ENCODE measurements at places on chromosomes 11 and 22. TPM values are rescaled to one million over a fixed set of nuclear protein-coding genes. Genes with fewer than 3 reads are reported as not detected.

The TBC1D10A gene
- total RNA-seq, result 24.1 TPM

The PHLDA2 gene
- total RNA-seq, result 1.2 TPM

- no peak for DNase-seq
These were observed 53.2 kb upstream of the HEPHL1 start for GRCh38 chr11:93967944-93968343.

GRCh38 chr22:30994960-30995359, 25.9 kb downstream of the TUG1 start:
- DNase-seq, result no peak

The CUL5 gene
- 39.1 TPM for total RNA-seq

DNA sequence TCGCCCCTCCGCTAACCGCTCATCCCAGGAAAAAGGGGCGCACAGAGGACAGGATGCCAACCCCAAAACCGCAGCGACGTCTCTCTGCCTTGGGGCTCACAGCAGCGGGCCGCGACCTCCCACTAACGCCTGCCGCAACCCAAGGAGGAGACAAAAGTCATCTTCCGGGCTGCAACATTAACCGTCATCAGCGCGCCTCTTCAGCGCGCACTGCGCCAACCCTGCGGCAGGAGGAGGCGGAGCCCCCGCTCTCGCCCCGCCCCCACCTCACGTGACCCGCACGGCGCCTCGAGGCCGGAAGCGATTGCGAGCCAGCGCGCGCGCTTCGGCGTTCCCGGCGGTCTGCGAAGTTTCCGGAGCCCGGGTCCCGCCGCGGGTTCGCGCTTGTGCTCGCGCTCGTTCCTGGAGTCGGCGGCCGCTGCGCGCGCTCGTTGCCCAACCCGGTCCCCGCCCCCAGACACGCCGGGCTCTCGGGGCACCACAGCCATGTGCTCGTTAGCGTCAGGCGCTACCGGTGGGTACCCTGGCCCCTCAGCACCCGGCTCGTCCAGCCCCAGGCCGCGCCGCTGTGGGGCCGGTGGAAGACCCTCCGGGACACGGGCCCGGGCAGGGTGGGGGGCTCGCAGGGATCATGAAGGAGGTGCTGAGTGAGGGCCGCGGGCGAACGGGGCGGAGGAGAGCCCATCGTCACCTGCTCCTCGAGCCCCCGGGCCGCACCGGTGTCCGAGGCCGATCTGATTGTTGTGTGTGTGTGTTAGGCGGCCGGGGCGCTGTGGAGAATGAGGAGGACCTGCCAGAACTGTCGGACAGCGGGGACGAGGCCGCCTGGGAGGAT, at the start of gene PRMT3:
Gene PRMT3, plus strand, starts transcription at position 456 of the 835 bp plus-strand sequence. Its CDS starts 31 bp downstream, at position 487.
- peak; percentile 92 for DNase-seq

- DNase-seq, result peak; percentile 87
These were observed 47.4 kb upstream of the SEPTIN5 start for GRCh38 chr22:19666673-19667593.

- DNase-seq, result no peak
These were observed 13.2 kb upstream of the TTC36 start for GRCh38 chr11:118514103-118514502.

DNA sequence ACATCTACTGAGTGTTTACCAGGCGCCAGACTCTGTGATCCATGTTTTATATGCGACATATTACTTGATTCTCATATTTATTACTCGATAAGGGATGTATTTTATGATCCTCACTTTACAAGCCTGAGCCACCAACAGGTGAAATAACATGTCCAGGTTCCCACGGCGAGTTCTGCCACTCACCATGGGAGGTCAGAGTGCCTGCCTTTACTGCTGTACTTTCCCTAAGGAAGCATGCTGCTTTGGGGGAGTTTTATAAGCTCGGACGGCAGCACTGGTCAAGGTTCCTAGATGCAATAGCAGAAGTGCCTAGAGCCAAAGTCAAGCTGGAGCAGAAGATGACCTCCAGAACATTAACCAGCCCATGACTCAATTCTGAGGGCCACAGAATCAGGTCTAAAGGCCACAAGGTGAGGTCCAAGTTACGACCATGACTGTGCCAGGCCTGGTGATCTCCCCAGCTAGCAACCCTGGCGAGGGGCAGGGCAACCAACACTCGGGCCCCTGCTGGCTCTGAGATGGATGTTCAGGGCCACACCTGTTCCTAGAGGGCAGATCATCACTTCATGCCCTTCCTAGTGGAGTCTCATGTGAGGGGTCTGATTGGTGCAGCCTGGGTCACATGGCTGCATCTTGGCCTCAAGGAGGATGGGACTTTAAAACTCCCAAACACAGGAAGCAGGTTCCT, 14.2 kb downstream of the IFT27 start:
- no peak for DNase-seq

- no peak for DNase-seq
These were observed 204.9 kb downstream of the CTTN start for GRCh38 chr11:70603114-70603755.

DNA sequence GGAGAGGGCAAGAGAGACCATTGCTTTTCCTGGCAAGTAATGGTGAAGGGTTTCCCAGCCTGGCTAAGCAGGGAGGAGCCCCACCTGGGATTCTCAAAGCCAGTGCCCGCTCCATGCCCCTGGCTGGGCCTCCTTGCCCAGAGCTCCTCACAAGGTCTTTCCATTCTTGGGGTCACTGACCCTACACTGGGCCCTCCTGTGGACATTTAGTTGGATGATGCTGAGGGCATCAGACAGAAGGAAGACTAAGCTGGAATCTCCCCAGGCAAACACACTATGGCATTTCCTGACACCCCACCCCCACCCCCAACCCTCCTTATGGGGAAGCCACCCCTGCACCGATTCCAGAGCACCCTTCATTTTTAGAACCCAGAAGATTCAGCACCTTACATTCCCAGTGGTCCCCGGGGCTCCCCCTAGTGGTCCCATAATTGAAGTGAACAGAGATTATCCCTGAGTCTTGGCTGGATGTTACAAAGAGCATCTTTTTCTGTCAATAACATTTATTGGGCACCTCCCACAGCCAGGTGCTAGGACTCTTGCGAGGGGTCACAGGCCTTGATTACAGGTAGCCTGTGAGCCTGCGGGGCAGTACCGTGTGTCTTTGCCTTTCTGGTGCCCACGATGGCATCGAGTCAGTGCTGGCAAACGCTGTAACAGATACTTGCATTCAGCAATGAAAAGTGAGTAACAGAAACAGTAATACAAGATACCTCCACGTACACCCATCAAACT, 548.5 kb downstream of the BUD13 start:
- peak; percentile 29 for DNase-seq

DNA sequence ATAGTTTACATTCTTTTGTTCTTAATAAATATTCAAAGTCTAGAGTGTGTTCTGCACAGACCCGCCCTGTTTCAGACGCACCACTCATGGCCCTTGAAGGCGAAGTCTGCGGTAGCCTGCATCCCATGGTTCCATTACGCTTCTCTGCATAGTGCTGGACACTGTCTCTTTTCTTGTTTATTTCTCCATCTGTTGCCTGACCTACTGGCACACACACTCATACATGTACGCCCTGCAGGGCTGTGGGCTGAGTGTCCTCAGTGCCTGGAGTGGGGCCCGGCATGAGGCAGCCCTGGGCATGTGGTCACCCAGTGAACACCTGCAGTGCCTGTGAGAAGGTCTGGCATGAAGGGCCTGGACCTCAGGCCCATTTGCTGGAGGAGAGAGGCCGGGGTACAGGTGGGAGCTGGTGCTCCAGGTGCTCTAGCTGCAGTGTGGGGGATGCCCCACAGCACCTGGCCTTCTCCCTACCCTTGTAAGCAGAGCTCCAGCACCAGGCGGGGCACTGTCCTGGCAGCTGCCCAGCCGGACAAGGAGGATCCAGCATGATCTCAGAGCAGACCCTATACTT, 404.1 kb downstream of the TBC1D22A start:
- no peak for DNase-seq

The GLB1L2 gene
- not detected for total RNA-seq

The KCNJ4 gene
- total RNA-seq, result not detected

The PAMR1 gene
- 278 TPM for total RNA-seq

The TMEM191C gene
- 0.08 TPM for total RNA-seq

DNA sequence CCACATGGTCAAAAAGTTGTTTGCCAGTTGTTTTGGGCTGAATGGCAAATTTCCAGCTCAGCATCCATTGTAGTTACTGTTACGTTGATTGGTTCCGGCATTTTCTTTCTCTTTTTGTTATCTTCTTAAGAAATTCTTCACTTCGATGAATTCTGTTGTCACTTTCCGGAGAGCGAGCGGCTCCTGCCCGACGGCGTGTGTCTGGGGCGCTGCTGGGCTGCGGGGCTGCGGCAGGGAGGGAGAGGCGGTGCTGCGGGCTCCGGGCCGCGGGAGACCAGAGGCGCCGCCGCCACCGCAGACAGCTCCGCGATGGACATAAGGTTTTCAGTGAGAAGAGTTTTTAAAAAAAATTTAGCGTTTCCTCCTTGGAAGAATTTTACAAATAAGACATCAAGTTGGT, 117.4 kb downstream of the RRM1 start:
- DNase-seq, result no peak

Data from fibroblast of the aortic adventitia (primary cell).